Muscle of arm (tissue), 14 donors: ENCODE measurements at places on chromosomes 12 and 14. TPM values are rescaled to one million over a fixed set of nuclear protein-coding genes. Genes with fewer than 3 reads are reported as not detected.

DNA sequence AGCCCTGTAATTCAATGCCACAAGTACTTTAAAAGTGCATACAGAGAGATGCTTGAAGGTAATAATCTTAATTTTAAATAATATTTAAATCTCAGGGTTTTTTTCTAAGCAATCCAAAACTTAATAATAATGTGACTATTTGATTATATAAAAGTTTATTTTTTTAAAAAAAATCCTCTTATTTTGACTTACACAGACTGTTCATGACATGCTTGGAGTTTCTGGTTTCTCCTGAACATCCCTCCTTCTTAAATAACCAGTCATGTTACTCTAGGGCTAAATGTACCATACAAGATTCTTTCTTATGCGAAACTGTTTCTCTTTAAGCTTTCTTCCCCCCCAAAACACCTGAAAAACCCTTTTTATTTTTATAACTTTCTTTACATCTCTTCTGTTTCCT, 58.2 kb upstream of the SLC2A13 start:
- DNase-seq = no peak

DNA sequence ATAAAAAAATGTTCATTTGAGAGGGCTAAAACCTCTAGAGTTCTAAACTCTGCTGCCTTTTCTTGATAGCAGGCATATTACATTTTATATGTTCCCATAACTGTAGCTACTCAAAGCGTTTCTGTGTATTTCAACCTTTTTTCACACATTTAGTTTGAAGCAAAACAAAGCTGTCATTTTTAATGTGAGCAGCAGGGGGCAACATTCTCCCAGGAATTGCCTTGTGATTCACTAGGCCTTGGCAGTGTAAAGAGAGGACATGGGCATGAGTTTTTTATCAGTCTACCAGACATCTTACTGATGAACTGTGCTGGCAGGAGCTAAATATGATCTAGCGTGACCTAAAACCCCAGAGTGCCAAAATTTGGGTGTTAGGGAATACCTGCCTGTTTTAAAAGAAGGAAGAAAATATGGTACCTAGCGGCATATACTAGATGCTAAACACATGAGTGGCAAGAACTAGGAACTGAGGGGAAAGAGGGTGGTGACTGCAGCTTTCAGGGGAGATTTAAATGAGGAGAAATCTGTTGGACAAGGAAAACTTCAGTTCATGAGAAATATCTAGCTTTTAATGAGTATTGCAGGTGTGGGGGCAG, 65.3 kb downstream of the IFT43 start:
- peak; percentile 70 for DNase-seq

DNA sequence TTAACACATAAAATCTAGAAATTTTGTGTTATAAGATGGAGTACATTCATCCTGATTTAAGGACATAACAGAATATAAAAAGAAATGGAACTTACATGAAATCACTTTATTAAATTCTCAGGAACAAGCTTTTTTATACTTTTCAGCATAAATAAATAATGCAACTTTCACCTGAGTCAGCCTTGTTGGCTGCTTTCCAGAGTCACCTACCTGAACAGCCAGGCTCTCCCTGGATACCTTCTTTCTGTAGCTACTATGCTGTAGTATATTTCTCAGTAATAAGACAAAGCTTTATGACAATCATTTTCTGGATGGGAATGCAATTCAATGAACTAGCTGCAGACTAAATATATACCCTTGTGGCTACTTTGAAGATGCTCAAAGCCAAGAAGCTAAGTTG, 111.9 kb downstream of the NTS start:
- no peak for DNase-seq

DNA sequence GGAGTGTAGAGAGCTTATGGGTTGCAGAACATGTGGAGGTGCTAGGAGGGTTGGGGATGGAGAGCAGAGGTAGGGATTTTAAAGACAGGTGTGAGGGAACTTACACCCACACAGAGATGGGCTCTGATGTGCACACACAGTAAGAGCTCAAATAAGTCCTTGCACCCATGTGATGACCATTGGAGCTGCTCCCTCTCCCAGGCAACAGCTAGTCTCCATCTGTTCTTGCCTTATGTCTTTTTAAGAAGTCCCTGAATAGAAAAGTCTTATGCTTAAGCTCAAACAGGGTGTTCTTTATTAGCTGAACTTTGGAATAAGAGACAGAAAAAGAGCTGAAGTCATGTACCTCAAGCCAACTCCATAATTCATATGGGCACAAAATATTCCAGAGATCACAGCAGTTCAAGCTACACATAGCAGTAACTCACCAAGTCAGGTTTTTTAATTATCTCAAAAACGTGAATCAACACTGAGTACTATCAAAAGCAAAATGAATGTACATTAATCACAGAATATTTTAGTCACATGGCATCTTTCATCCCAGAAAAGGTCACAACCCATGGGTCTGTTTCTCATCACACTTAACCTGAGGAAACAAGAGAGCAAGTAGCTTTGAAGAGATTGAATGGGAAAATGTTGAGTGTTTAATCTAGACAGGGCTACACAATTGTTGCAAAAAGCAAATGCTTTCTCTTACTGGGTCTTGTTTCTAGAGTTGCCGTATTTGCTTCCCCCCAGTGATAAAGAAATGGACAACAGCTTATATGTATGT, 1513.6 kb upstream of the SEL1L start:
- no peak for DNase-seq

- no peak for DNase-seq
Measured at GRCh38 chr12:74440469-74440868, 97.2 kb upstream of the ATXN7L3B start.

- DNase-seq = peak; percentile 29
Measured at GRCh38 chr12:31118347-31119191, 44.9 kb downstream of the DDX11 start.

- DNase-seq = no peak
Measured at GRCh38 chr12:7868391-7868790, 4.3 kb downstream of the SLC2A14 start.

DNA sequence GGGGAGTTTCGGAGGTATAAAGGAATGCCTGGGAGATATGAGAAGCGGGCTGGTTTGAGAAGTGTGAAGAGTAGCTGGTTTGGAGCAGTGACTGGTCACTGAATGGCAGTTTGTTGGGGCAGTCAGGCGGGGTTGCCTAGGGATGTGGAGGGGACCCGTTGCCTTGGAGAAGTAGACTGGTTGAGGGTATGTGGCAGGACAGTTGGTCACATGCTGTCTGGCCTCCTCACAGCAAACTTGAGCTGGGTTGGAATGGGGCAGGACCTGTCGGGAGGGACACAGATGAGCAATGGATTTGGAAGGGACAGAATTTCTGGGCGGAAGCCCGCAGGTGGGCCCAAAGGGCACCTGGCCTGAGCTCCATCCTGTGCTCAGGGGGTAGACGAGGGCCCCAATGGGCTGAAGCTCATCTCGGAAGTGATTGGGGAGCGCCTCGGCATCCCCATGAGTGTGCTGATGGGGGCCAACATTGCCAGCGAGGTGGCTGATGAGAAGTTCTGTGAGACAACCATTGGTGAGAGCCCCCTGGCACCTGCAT, 2.2 kb downstream of the GPD1 start:
- DNase-seq = no peak

DNA sequence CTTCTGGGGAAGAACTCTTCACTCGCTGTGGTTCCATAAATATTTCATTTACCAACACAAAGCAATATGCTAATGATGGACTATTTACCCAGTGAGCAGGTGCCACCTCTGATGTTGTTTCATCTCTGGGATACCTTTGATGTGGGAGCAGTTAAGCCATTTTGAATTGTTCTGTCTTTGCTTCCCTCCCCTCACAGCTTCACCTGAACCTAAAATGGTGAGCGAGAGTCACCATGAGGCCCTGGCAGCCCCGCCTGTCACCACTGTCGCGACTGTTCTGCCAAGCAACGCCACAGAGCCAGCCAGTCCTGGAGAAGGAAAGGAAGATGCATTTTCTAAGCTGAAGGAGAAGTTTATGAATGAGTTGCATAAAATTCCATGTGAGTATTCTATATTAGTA, 352.7 kb downstream of the SYT1 start:
- DNase-seq = no peak

DNA sequence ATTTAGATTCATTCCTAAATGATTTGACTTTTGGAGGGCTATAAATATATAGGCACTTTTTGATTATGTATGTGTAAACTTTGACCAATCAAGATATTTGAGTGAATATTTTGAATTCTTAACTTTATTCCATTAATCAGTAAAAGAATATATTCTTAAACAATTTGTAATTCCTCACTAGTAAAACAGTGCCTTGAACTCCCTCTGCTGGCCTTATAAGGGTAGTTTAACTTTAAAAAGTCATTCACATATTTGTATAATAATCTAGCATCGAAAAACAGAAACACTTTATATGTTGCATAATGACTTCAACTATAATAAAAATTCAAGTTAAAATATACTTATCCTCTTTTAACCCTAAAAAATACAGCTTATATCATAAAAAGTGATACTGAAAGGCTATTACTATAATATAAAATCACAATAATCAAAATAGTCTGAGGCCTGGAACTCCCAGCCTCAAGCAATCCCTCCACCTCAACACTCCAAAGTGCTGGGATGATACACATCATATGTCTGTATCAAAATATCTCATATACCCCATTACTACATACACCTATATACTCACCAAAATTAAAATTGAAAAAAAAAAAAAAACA, 31.2 kb downstream of the CCDC59 start:
- peak; percentile 4 for DNase-seq

DNA sequence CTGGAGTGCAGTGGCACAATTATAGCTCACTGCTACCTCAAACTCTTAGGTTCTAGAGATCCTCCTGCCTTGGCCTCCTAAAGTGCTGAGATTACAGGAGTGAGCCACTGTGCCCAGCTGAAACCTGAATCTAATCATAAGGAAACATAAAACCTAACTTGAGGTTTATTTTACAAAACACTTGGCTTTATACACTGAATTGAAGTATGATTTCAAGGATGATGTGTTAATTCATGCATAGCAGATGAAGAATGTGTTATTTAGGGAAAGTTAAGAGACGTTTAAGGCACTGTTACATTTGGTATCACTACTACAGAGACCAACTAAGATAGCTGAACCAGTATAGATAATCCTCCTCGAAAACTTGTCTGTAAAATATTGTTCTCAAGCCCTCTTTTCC, 6.4 kb downstream of the DICER1 start:
- no peak for DNase-seq

DNA sequence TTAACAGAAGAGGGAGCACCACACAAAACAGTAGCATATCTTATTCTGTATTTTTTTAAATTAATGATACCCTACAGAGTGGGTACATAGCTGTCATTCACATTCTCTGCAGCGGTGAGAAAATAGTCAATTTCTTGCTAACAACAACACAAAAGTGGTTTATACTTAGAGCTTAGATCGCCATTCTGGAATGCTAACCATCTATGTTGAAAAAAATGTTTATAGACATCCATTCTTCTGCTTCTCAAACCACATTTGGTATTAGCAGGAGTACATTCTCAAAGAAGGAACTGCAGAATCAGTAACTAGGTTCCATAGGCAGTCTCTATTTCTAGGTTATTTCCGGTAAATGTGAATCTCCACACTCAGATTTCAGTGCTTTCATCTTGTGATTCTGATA, 185.9 kb downstream of the PPFIA2 start:
- DNase-seq = no peak

DNA sequence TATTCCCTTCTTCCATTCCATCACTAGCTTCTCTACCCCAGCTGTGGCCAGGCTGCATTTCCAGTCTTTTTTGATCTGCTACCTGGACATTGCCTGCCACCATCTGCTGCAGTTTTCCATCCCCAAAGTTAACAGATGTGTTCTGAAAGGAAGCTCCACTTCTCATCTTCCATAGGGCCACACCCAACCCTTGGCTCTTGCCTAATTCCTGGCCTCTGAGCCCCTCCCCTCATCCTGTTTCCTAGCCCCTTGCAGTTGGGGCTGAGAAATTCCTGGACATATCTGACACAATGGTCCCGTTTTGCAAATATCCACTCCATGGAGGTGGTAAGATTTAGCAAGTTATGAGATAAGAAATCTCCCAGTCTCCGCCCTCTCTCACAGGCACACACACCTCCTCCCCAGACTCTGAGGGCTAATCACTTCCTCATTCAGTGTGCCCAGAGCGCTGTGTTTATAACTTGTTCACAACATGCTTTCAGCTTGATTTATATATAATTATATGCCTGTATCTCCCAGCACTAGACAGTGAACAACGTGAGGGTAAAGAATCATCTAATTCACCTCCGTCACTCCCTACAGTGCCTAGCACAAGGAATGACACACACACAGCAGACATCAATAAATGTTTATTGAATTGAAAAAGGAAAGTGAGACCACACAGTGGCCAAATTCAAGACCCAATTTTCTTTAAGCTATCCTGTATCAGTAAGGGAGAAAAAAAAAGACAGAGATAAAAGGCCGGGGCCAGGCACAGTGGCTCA, 13.4 kb downstream of the SMUG1 start:
- DNase-seq = no peak

DNA sequence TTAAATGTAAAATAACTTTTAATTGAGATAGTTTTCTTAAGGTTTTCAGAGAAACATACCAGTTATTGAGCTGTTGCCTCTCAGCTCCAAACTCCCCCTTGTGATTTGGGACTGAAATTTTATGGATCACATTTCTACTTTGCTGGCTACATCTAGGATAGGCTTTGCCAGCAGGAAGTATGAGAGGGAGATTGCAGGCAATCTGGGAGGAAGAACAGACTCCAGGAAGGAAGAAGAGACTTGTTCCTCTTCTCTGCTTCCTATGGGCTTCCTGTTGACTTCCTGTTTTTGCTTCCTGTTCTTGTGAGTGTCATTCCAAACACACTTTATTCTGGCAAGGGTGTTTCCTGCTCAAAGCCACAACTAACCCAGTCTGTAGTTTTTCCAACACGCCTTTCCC, 312.9 kb downstream of the ITPR2 start:
- no peak for DNase-seq

DNA sequence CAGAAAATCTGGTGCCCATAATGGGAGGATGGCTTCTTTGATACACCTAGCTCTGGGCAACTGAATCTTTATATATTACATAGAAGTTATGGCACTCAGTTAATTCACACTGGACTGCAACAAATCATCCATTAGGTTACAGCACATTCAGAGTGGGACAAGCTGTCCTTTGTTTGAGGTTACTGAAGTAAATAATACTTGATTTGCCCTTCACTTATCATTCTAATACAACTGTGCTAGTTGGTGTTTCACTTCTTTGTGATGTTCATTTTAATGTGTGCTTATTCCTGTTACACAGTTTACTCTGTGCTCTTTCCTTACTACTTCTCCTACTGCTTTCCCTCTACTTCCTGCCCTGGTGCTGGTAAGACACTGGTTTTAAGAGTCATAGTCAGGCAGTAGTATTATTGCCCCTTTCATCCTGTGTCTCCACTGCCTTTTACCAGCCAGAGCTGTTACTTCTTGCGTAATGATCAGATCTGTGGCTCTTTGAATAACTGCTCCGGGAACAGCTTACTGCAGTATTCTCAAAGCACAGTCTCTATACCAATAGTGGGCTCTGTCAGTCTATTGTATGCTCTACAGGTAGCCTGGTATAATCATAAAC, 36.4 kb upstream of the GXYLT1 start:
- no peak for DNase-seq

The GLIPR1L1 gene
- polyA plus RNA-seq = 0.93 TPM

The KRT75 gene
- polyA plus RNA-seq = not detected

The USP30 gene
- polyA plus RNA-seq = not detected

The KLHL33 gene
- polyA plus RNA-seq = 1.8 TPM

The FSCB gene
- polyA plus RNA-seq = not detected

The L3HYPDH gene
- 37.9 TPM for polyA plus RNA-seq

The HSPB8 gene
- polyA plus RNA-seq = 254 TPM
